ENCODE measurements at places on chromosomes 5 and 9.
A peak's percentile ranks its signal among the peaks of the same experiment; 100 is the strongest.

DNA sequence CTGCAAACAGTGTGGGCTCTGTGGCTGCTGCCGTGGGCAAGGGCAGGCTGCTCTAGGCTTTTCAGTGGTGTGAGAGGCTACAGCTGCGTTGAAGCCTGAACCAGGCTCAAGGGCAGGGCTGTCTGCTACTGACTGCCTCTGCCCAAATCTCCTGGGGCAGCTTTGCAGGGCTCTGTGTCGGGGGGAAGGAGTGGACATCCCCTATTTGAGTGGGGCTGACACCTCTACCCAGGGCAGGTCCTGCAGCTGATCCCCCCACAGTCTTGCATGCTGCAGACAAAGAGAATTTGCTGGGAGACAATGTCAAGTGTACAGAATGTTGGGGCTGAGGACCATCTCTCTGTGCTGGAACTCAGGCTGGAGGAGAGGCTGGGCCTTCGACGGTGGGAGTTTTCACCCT lies 240.2 kb downstream of the PBX3 start:
- no peak for DNase-seq

DNA sequence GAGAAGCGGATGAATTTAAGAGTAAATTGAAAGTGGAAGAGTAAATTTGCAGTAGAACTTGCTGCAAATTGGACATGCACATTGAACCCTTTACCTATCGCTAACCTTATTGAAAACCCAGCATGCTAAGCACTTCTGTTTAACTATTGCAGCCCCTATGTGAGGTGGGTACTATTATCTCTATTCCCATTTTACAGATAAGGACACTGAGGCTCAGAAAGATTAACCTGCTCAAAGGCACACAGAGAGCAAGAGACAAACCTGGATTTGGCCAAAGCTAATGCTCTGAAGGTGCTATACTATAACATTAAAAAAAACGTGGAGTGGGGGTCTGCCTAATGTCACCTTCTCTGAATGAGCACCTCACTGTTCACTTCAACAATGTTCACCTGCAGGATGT lies 21.0 kb downstream of the SH3RF2 start:
- no peak for DNase-seq

DNA sequence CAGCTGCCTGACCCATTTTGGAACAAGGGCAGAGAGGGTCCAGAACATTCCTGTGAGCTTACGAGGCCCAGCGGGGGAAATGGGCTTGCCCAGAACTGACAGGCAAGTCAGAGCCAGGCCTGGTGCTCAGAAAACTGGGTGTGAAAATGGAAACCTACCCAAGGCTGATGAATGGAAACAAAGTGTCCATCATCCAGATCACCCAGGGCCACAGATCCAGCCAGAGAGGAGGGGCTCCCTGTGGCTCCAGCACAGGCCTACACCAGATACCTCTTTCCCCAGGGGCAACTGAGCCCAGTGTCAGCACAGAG lies 3.1 kb downstream of the CLTB start:
- peak; percentile 90 for DNase-seq

DNA sequence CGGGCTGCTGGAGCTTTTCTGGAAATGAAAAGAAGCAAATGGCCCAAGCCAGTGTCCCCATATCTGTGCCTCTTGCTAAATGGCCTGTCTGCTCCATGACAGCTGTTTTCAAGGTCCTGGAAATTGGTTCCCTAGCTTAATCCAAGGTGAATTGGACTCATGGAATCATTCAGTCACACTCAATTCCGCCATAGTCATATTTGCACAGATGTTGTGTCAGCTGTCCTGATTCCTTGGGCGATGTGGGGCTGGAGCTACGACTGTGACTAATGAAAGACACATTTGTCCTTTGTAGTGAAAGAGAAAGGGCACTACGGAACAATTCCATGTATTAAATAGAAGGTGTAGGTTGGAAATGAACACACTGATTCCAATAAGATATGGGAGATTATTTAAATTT lies 102.9 kb upstream of the MEGF10 start:
- DNase-seq = no peak

- no peak for DNase-seq
These were observed 25.5 kb upstream of the SLC6A3 start for GRCh38 chr5:1470762-1471211.

DNA sequence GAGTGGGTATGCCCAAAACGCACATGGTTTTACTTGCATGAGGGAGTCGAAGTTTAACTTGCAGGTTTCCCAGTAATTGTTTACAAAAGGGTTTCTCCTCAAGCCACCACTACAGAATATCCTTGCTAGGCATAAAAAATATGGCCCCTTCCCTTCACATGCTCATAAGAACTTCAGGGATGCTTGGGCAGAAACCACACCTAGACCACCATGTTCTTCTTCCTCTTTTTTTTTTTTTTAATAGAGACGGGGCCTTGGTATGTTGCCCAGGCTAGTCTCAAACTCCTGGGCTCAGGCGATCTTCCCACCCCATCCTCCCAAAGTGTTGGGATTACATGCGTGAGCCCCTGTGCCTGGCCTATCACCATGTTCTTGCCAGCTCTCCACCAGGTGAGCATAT lies 18.6 kb upstream of the PLIN2 start:
- DNase-seq = no peak

DNA sequence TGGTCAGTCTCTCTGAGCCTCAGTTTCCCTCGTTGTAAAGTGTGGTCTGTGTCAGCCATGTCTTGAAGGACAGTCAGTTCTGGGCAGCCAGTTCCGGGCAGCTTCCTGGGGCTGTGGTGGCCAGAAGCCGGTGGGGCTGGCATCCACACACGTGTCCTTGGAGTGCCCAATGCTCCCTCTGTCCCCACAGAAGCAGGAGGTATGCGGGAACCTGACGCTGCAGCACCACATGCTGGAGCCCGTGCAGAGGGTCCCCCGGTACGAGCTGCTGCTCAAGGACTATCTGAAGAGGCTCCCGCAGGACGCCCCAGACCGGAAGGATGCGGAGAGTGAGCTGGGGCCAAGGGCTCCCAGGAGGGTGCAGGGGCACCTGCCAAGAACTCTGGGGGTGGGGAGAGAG lies 48.4 kb upstream of the SUSD3 start:
- no peak for DNase-seq

DNA sequence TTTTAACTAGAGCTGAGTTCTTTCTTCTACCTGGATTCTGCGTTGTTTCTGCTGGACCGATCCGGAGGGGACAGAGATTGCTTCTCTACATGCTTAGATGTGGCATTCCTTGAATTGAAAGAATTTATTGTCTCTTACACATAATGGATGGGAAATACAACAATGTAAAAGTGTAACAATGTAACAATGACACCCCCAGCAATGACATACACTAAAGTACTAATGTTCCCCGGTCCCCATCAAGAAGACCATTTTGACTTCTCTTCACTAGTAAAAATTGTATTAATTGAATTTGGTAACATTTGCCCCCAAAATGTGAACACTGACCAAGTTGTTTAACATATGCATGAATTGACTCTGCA lies 760.2 kb downstream of the TAF11L14 start:
- no peak for DNase-seq

All from RWPE1 (cell line).